Hematopoietic multipotent progenitor cell treated with erythropoietin and hydrocortisone succinate and interleukin-3 and kit ligand, for 8 days (in vitro differentiated cells): ENCODE measurements at places on chromosomes 3 and 15.

GRCh38 chr3:169403855-169404519 is 259.5 kb downstream of the MECOM start:
- no peak for DNase-seq

DNA sequence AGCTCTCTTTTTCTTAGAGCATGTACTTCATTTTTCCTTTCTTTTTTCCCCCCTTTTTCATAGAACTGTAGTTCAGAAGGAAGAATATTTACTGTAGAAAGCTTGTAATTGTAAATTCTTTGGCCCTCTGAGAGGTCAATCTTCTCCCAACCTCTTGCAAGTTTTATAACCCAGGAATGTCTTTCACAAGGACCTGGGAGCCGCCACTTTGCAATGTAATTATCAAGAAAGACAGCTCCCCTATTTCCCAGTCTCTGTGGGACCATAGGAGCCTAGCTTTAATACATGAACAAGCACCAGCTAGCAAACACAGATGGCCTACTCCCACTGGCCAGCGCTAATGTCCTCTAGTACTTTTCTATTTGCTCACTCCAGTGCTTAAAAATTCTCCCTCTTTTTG is 51.4 kb downstream of the NFKBIZ start:
- no peak for DNase-seq

DNA sequence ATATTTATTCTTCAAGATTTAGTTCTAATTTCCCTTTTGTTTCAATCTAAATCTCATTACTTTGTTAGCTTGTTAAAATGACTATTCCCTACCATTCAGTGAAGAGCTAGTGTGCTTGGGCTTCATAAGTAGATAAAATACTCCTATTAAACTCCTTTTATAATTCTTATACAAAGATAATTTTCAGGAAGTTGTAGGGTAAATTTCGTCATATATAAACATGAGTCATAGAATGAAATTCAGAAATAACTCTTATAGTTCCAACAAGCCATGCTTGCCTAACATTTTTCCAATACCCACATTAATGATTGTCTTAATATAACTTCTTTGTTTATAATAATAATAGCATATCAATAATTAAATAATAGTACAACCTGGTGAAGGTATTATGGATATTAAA is 407.3 kb downstream of the NAALADL2 start:
- DNase-seq, result no peak

- DNase-seq, result no peak
Measured at GRCh38 chr15:39515765-39516164, 65.1 kb upstream of the THBS1 start.

DNA sequence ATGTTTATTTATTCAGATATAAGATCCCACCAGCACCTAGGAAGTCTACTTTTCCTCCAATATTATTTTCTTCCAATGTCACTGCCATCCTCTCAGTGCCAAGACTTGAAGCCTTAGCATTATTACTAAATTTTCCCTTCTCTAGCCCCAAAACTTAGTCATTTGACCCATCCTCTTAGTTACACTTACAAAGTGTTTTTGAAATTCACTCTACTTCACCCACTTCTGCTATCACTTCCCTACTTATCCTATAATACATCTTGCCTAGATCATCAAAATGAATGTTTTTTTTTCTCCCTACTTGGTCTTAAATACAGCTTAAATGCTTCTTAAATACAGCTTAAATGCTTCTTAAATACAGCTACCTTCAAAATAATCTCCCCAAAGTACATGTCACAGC is 376.6 kb downstream of the RSL24D1 start:
- no peak for DNase-seq

DNA sequence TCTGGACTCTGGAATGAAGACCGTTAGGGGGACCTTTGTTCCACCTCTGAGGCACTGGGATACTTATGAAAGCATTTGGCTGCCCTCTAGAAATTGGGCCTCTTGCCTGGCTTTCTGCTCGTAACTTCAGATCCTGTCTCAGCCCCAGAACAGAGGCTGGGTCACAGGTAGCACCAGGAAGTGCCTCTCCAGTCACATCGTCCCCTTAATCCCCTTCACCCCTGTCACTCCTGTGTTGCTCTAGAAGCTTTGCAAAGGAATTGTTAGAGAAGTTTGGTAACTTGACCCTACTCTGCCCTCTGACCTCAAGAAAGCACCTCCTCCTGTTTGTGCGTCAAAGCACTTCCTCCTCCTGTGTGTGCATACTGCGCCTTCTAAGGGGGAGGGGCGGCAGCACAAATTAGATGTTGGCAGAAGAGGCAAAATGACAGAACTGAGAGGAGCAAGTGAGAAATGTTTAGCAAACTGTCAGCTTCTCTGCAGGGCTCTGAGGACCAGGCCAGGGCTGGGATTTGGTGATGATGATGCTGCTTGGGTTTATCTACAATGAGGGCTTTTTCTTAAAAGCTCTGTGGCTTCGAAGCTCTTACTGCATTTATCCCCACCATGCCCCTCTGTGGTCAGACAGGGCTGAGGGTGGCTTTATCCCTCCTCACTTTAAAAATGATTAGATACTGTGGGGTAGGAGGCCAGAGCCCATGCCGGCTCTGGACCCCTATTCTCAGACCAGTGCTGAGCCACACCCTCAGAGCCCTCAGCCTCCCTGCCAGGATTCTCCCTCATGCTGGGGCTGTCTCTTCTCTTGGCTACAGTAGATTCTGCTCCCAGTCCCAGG is 76.2 kb downstream of the LARS2 start:
- no peak for DNase-seq

DNA sequence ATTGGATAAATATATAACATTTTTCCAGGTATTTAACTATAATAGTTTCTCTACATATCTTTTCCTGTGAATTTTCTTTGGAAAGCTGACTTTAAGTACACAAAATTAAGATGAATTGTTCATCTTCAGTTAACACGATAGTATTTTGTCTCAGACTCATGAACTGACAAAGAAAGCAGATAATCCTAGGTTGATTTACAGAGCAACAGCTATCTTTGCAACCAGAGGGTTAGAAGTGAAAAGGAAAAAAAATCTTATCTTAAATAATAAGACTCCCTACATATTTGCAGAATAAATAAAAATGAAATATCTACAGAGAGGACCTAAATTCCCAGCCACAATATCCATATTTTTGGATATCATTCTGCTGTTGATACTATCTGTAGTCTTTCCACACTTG is 350.2 kb upstream of the GRM7 start:
- DNase-seq, result no peak

- DNase-seq, result no peak
Measured at GRCh38 chr15:66138892-66139590, 114.5 kb downstream of the MEGF11 start.

- DNase-seq, result no peak
Measured at GRCh38 chr15:25792128-25792527, 71.0 kb downstream of the ATP10A start.
